ENCODE measurements at places on chromosomes 6 and 20.

- no peak for DNase-seq
Observed at GRCh38 chr20:54275359-54276111, 67.6 kb downstream of the PFDN4 start.

DNA sequence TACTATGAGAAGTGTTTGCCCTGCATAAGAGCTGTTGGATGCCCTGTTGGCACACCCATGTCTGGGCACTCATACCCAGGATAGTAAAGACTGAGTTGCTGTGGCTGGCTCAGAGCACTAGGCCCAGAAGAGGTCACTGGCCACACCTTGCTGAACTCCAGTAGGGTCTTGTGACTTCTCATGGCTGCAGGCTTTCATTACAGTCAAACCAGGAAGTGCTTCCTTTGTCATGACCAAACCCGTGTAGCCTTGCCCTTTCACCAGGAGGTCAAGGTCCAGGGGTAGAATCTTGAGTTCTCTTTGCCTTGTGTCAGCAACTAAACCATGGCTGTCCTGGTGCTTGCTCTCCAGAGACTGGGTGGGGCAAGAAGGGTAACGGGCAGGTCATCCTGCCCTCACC is 49.5 kb downstream of the CD164 start:
- peak; percentile 73 for DNase-seq

- no peak for DNase-seq
Observed at GRCh38 chr6:126396131-126396530, 56.2 kb downstream of the CENPW start.

GRCh38 chr20:48875914-48876240 is 45.6 kb upstream of the ARFGEF2 start:
- no peak for DNase-seq

DNA sequence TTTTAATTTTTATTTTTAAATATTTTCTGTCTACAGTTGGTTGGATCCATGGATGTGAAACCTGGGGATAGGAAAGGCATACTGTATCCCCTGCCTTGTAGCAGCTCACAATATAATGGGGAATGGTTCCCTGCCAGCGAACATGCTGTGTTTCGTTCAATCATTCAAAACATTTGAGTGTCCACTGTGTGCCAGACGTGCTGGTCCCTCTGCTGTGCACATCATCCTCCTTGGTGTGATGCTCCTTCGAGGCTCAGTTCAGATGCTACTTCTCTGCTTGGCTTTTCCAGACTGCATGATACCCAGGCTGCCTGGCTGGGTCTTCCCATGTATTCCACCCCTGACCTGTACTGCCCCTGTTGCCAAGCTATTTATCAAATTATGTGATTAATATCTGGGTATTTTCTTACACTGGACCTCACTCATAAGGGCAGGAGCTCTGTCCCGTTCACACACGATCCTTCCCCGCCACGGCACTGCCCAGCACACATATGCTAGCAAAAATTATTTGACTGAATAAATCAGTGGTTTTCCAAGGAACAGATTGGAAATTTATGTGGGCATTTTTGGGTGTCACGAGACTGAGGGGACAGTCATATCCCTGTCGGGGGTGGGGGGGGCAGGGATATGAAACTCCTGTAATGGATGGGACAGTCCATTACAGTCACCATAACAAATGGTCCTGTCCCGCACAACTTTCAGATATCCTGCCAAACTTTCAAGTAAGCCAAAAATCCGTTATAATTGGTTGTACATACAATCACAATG is 4.9 kb downstream of the SDCBP2 start:
- DNase-seq, result no peak

DNA sequence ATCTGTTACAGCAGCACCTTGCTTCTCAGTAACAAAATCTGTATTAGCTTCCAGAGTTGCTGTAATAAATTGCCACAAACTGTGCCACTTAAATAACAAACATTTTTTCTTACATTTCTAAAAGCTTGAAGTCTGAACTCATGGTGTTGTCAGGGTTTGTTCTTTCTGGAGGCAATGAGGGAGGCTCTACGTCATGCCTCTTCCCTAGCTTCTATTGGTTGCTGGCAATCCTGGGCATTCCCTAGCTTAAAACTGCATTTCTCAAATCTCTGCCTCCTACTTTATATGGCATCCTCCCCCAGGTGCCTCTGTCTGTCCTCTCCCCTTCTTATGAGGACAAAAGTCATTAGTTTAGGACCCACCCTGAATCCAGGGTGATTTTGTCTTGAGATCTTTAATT is 41.6 kb upstream of the TMEM244 start:
- DNase-seq, result no peak

DNA sequence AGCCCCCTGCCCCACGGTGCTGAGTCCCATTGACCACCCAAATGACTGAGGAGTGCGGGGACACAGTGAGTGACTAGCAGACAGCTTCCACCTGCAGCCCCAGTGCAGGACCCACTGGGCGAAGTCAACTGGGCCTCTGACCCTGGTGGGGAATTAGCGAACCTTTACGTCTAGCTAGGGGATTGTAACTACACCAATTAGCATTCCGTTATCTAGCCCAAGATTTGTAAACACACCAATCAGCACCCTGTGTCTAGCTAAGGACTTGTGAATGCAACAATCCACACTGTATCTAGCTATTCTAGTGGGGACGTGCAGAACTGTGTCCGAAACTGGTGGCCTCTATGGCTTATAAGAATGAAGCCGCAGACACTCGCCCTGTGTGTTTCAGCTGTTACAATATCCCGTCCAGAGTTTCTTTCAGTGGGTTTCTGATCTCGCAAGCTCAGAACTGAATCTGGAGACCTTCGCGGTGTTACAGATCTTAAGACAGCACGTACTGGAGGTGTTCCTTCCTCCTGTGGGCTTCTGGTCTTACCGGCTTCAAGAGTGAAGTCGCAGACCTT is 21.1 kb upstream of the GMPR start:
- DNase-seq, result no peak

DNA sequence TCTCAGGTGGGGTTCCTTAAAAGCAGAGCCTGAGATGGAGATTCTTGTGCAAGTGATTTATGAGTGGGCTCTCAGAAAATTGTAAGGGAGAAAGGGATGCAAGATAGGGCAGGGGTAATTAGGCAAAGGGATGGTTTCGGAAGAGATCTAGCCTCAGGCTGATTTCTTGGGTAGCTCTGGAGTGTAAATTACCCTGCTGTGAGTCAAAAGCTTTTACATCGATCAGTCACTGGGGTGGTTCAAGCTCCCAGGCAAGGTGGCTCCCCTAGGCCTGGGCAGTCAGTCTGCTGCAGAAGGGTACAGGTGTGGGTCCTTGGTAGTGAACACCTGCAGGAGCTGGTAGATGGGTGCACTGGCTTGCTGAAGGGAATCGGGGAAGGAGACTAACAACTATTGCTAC is 11.1 kb upstream of the PM20D2 start:
- DNase-seq, result no peak

DNA sequence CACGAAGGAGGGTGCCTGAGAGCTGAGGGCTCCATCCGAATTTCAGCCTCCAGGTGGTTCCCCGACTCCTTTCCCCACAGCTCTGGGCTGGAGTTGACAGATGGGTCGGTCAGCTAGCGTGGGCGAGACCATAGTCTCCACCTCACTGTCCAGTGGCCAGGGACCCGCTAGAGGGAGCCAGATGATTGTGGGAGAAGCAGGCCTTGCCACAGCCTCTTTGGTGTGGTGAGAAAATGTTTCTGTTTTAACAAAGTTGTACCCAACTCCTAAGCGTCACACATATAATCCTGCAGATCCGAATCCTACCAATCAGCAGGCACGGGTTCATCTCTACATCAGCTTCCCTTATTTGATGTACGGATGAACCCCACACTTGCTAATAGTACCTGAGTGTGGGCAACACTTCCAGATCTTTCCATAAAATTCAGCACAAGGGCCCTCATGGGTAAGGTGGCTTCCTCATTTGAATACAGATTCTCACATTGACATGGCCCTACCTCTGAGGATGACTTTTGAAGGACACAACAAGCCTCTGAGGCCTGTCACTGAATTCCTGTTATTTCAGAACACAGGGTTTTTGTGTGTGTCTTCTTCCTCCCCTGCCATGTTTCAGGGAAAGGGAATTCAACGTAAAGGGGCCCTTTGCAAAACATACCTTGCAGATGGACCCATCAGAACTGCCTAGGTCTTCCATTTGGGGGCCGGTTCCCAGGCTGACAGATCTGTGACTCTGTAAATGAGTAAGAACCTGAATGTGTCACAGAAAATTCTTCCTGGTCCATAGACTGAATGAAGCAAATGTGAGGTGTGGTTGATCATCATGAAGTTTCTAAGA is 103.2 kb upstream of the DUSP22 start:
- DNase-seq, result peak; percentile 92

- DNase-seq, result peak; percentile 89
Observed at GRCh38 chr6:43770372-43771209, 580 bp downstream of the VEGFA start.

- no peak for DNase-seq
Observed at GRCh38 chr6:11279284-11279689, 46.8 kb upstream of the NEDD9 start.

- DNase-seq, result peak; percentile 36
Observed at GRCh38 chr20:57389695-57390603, 1.2 kb upstream of the RBM38 start.

DNA sequence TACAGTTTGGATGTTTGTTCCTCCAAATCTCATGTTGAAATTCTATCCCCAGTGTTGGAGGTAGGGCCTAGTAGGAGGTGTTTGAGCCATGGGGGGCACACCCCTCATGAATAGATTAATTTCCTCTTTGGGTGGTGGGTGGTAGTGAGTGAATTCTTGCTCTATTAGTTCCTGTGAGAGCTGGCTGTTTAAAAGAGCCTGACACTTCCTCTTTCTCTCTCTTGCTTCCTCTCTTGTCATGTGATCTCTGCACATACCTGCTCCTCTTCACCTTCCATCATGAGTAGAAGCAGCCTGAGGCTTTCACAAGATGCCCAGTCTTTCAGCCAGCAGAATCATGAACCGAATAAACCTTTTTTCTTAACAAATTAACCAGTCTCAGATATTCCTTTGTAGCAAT is 340.2 kb upstream of the CHD6 start:
- DNase-seq, result no peak

DNA sequence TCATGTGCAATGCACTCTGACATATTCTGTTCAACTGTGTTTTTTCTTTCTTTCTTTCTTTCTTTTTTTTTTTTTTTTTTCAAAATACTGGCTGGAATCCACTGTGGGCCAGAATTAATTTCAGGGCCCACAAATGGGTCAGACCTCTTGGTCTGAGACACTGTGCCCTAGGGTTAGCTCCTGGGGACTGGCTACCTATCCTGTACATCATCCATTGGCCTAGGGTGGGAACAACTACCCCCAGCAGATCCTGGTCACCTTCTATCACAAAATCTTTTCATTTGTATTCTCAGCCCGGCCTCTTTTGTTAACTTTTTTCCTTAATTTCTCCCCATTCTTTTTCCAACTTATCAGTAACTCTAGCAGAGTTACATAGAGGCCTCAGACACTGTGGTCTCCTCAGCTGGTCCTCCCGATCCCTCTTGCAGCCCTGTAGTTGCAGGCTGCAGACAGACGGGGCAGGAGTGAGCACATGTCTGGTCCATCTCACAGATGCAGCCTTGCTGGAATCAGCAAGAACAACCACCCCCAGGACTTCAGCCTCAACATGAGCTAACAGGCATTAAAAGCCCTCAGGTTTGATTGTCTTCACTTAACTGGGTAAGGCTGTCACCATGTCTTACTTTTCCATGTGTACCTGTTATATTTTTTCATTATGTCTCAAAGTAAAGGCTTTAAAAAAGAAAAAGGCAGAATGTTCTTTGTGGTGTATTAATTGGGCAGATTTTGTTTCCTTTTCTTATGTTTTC is 41.3 kb downstream of the TXLNB start:
- peak; percentile 54 for DNase-seq

DNA sequence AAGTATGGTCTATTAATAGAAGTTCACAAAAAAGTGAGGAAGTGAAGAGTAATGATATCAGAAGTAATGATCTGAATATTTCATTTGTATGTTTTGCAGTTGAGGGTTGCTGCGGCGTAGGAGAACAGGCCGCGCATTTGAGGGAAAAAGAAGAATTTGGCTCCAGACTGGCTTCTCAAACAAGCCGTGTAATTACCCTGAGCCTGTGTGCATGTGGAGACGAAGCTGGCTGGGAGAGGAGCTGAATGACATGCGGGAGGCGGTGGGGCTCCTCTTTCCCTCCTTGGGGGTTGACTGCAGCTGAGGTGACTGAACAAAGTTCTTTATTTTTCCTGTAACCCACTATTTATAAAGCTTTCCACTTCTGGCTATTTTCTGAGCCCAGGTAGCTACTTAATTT is 115.5 kb upstream of the AFDN start:
- no peak for DNase-seq

DNA sequence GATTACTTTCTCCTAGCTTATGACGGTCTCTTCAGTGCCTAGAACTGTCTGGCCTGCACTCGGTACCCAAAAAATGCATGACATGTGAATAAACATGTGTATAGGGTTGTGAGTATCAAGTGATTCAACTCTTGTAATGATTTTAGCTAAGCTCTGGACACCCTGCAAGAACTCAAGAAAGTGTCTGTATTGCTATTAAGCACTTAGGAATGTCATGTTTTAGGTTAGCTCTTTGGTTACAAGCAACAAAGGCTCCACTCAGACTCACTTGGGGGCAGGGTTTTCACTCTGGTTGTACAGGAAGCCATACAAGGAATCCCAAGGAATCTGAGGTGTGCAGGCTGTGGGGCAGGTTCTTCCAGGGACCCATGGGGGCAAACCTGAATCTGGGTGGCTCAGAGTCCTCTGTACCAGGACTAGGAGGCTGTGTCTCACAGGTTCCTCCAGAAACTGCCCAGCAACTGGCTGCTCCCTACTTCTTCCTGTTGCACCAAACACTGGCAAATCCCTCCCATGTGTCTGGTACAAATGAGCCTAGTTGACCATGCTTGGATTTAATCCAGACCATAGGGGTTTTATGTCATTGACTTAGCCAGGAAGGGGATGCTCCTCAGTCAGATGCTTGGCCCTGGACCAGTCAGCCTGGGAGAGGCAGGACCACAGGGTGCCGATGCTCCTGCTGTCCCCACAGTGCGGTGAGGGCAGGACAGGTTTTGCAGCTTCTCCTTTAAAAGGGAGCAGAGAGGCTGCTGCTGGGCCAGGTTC is 77.9 kb upstream of the CDH4 start:
- DNase-seq, result no peak

- no peak for DNase-seq
Observed at GRCh38 chr6:22848121-22848520, 278.8 kb downstream of the HDGFL1 start.

- no peak for DNase-seq
Observed at GRCh38 chr6:144820270-144820669, 535.1 kb downstream of the UTRN start.

DNA sequence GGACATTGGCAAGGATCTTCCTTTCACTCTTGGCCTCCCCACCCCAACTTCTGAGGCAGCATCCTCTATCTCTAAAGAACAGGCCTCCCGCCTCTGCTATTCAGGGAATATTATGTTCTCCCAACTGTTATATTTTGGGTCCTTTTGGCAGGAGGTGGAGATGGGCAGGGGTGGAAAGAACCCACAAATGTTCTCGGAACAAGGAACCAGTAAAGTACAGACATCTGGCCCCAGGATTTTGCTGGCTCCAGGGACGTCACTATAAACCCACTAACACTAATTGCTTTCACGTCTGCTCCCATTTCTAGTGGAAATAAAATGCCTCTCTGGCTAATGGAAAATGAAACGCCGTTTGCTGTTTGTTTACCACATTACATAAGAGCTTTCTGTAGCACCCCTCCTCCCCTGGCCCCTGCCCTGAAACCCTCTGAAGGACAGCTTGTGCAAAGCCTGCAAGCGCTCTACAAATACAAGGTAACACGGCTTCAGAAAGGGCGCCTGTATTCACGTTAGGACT is 77.7 kb upstream of the TBC1D7 start:
- DNase-seq, result no peak

Data from suppressor macrophage (primary cell).